ENCODE measurements at places on chromosomes 3 and 15. TPM values are rescaled to one million over a fixed set of nuclear protein-coding genes. Genes with fewer than 3 reads are reported as not detected.

The SRGAP3 gene
- 209 TPM for total RNA-seq

The WDR93 gene
- 0.63 TPM for total RNA-seq

The C3orf22 gene
- not detected for total RNA-seq

The IGSF11 gene
- total RNA-seq, result 19.4 TPM

The NKIRAS1 gene
- total RNA-seq, result 31.6 TPM

The ADCY5 gene
- 39.8 TPM for total RNA-seq

The OCA2 gene
- 12.2 TPM for total RNA-seq

The GOLGA6L7 gene
- not detected for total RNA-seq

The LMAN1L gene
- not detected for total RNA-seq

The FOXP1 gene
- 223 TPM for total RNA-seq

The GOLGA6L9 gene
- total RNA-seq, result 20.7 TPM

The SIN3A gene
- 58.5 TPM for total RNA-seq

The ATP1B3 gene
- total RNA-seq, result 44.4 TPM

The DNASE1L3 gene
- total RNA-seq, result not detected

The PPARG gene
- 1.3 TPM for total RNA-seq

The COMMD2 gene
- 87.6 TPM for total RNA-seq

The FSIP1 gene
- total RNA-seq, result 13.8 TPM

The CSTA gene
- total RNA-seq, result not detected

The ACSBG1 gene
- 4.1 TPM for total RNA-seq

The SLC2A2 gene
- total RNA-seq, result not detected

The LXN gene
- 9.7 TPM for total RNA-seq

The DUOXA2 gene
- total RNA-seq, result not detected

The ATR gene
- total RNA-seq, result 43.2 TPM

The GNAT1 gene
- total RNA-seq, result not detected

The CEMIP gene
- 1.6 TPM for total RNA-seq

Data from parietal lobe (tissue), 2 donors.